ENCODE measurements at places on chromosomes 6 and 20.

DNA sequence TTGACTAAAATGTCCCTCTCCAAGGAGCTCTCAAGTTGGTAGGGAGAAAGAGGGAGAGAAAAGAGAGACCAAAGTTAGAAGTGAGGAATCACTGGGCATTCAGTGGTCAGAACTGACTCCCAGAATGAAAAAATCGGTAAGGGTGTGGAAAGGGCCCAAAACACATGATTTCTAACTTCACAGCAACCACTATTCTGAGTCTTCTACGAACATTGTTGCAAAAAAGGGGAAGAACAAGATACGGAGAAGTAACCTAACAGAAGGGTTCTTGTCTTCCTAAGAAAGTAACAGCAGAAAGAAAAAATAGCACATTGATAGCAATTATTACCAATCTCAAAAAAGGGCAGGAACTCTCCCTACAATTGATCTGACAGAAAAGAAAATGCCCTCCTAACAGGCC lies 65.6 kb downstream of the ATP9A start:
- DNase-seq, result no peak

DNA sequence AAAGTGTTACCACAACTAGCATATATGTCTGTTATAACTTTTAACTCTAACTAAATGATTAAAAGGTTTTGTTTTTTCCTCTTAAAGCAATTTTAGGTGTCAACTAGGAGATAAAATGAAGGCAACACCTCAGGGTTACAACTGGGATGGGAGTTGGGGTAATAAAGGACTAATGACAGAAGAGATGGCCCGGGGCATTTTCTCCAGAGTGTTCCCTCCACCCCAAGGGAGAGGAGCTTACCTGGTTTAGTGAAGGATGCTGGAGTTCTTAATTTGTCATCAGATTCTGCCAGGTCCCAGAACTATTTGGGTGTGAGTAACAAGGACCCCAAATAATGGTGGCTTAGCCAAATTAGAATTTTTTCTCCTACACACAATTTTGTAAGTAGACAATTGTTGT lies 260.3 kb downstream of the CD109 start:
- DNase-seq, result no peak

GRCh38 chr6:47970826-47971225 lies 140.2 kb downstream of the PTCHD4 start:
- no peak for DNase-seq

DNA sequence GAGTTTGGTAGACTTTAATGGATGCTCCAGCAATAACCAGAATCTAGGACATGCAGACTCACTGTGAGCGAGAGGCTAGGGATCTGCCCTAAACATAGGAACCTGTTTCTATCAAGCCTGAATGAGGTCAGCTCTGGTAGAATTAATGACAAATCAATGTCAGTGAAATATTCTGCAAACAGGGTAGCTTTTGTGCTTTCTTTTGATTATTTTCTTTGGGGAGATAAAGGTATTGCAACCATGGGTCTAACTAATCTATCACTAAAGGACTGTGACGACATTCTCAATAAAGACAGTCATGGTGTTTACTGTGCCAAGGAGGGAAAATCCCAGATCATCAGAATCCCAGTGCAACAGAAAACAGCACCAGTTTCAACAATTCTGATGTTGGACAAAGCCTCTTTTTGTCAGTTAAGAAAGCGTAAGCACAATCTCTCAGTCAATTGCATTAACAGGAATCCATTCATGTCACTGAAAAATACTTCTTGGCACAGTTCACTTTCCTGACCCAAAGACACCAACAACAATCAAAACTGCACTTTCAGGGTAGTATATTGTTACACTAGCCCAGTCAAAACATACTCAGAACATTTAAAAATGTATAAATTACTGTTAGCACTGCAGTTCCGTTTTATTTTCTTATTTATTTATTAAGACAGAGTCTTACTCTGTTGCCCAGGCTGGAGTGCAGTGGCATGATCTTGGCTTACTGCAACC lies 36.8 kb upstream of the SMIM29 start:
- DNase-seq, result no peak

DNA sequence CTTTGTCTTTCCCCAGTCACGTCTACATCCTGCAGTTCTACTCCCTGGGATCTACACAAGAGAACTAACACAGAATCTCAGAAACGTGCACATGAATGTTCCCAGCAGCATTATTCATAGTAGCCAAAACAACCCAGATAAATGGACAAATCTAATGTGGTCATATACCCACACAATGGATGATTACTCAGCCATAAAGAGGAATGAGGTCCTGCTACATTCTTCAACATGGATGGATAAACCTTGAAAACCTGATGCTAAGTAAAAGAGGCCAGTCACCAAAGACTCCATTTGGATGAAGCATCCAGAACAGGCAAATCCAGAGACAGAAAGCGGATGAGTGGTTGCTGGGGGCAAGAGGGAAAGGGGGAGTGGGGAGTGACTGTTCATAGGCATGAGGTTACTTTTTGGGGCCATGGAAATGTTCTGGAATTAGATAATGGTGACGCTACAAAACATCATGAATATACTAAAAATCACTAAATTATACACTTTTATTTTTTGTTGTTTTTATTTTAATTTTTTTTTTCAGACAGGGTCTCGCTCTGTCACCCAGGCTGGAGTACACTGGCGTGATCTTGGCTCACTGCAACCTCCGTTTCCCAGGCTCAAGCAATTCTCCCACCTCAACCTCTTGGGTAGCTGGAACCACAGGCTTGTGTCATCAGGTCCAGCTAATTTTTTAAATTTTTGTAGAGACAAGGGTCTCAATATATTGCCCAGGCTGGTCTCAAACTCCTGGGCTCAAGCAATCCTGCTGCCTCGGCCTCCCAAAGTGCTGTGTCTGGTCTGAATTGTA lies 50.8 kb upstream of the DSN1 start:
- no peak for DNase-seq

DNA sequence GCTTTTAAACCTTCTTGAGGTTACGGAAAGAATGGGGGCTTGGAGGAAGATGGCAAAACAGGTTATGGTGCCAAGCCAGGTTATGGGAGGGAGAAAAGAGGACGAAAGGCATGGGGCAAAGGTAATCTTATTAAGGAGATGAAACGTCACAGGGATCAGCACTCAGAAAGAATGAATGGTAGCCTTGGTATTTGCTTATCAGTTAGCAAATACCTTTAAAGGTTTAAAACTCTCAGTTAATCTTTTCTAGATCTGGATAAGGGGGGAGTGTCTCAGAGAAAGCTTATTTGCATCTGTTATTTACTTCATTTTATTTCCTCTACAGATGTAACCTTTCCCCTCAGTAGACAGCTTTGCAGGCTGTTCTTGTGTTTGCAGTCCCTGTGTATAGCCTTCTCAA lies 55.5 kb upstream of the EEF1E1 start:
- no peak for DNase-seq

DNA sequence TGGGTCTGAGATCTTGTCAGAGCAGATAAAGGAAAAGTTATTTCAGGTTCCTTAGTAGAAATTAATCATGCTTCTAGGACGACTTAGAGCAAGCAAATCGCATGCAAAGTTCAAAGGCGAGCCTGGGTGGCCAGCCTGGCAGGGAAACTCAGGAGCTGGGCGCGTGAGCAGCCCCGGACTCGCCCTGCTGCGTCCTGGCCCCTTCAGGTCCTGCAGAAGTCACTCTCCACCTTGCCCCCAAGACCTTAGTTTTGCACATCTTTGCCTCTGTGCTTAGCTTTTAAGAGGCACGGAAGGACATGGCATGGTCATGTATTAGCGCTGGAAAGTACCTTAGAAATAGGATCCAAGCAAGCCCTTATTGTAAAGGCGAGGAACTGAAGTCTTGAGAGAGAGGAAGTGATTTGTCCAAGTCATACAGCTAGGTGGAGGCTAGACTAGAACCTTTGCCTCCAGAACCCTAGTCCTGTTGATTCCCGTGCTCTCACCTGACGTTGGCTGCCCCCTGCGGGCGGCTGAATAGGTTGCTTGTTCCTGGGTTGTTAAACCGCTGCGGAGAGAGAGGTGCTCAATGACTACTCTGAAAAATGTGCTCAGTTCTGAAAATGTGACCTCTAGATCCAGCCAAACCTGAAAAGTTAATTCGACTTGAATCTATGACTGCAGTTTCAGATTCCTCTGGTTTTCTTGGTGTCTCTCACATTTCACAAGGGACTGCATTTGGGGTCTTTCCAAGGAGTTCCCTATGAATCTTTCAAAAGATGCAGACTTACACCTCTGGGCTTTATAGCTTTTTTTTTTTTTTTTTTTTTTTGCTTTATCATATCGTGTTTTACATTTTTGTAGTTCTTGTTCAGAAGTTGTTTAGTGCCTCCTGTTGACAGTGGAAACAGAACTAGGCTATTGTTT lies 2.7 kb downstream of the MYB start:
- DNase-seq, result peak; percentile 51

GRCh38 chr6:148790817-148791216 lies 44.0 kb downstream of the UST start:
- DNase-seq, result no peak

DNA sequence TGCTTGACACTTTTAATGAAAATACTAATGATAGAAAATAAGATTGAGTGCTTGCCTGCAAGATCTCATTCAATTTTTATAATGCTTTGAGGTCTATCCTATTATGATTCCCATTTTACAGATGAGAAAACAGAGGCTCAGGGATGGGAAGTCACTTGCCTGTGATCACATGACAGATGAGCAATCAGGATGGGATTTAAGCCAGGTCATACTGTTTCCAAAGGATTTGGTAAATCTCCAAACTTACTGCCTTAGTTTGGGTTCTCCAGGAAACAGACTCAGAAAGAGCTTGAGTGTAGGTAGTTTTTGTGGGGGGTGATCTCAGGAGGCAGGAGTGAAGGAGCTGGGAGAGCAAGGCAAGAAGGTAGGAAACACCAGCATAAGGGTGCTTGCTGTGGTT lies 456.3 kb downstream of the MAFB start:
- no peak for DNase-seq

DNA sequence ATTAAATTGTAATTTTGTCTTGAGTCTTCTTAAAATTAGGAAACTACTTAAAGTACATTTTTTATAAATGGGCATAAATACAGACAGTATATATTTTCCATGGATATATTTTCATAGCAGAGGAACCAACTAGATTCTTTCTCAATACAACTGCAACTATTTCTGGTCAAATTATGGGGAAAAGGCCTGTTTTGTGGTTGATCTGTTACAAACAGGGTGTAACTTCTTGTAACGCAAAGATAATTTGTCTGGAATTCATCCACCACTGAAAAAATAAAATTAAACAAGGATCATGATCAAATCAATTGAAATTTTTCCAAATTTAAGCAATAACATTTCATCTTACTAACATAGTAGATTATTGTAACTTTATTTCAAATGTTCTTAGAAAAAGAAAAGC lies 67.2 kb upstream of the RNF146 start:
- DNase-seq, result no peak

DNA sequence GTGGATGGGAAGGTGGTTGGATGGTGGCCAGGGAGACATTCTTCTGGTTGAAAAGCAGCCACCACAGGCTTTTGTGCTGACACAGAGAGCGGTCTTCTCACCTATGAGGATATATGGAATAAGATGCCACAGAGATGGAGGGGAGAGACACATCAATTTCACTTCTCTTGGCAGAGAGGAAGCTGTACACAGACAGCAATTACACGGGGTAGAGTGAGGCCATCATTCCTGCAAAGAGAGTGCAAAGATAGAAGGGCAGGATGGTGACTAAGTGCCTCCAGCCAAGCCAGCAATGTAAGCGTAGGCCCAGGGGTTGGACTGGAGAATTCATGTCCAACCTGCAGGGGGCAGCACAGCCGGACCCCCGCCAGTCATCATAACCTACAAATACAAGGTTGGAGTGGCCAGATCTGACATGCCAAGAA lies 56.4 kb downstream of the NRN1 start:
- DNase-seq, result no peak

DNA sequence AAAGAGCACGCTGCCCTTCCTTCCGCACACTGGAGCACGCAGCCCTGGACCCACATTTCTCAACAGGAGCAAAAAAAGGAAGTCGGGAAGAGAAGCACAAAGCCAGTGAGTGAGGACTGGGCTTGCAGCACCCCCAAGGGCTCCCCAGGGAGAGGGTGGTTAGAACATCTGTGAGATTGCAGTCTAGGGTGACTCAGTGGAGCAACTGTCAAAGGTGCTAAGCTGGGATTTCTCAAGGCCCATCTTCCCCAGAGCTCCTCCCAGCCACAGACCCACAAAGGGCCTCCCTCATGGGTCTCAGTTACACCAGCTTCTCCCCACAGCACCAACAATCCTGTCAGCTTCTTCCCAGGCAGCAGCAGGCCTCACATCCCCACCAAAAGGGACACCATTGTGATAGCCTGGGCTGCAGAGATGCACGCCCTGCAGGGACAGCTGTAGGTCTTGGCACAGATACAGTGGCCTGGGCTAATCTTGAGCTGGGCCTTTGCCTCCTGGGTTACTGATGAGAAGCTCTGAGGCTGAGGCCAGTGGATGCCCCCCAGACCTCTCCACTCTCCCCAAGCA lies 39.6 kb upstream of the CD93 start:
- no peak for DNase-seq

DNA sequence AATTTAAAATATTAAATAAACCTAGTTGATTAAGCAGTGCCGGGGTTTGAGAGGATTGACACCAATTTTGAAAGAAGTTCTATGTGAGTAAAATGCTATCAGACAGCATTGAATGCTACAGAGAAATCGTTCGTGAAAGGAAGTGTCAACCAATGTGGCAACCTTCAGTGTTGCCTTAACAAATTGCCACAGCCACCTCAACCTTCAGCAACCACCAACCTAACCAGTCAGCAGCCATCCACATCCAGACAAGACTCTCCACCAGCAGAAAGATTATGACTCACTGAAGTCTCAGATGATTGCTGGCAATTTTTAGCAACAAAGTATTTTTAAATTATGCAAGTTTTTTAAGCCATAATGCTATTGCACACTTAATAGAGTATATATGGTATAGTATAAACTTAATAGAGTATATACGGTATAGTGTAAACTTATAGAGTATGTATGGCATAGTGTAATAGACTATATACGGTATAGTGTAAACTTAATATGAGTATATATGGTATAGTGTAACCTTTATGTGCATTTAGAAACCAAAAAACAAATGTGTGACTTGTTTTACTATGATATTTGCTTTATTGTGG lies 65.3 kb upstream of the ID4 start:
- no peak for DNase-seq

GRCh38 chr6:129730477-129731165 lies 20.6 kb upstream of the ARHGAP18 start:
- DNase-seq, result no peak

- no peak for DNase-seq
Measured at GRCh38 chr6:63305277-63305676, 14.5 kb downstream of the LGSN start.

GRCh38 chr6:78397499-78397898 lies 469.9 kb upstream of the IRAK1BP1 start:
- DNase-seq, result no peak

DNA sequence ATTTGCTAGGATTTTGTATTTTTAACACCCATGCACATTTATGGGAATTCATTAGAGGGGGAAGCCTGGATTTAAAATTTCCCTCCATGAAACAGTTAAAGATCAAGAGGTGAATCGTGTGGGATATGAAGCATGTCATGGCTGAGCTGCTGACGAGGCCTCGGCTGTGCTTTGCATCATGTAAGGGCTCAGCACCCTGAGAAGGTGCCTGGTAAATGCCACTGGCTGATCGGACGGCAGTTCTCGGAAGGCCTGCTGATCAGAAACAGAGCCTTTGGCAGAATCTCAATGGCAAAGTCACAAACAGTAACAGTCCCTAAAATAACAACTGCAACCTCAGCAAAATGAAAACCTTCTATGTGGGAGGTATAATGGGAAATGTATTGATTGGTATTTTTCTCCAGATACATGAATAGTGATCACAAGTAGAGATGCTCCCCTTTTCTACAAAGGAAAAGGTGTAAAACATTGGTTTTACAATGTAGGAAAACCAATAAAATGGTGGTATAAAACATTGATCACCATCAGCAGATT lies 53.0 kb upstream of the FUCA2 start:
- DNase-seq, result no peak

GRCh38 chr6:154337406-154338005 lies 19.1 kb downstream of the IPCEF1 start:
- DNase-seq, result no peak

Measured in activated naive CD4-positive, alpha-beta T cell (primary cell).